T47D (cell line): ENCODE measurements at places on chromosomes 4 and X.

- no peak for DNase-seq
These were observed 356.7 kb downstream of the ARHGAP24 start for GRCh38 chr4:85831647-85832046.

GRCh38 chr4:123433573-123433972 lies 37.0 kb downstream of the SPRY1 start:
- DNase-seq: no peak

DNA sequence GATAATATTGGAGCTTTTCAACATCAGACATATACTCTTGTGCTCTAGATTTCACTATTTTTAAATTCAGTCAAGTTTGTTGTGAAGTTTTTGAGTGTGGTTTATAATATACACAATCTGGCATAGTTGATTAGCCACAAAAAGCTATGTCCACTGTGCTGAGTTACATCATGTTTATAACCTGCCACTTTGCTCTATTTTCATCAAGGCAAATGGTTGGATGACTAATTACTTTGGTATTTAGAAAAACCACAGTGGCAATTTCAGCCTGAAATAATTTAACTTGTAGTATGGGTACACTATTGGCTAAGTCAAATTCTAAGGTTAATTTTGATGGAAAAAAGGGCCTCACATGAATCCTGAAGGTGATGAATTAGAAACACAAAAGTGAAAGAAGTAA lies 262.6 kb downstream of the C4orf33 start:
- DNase-seq: no peak

GRCh38 chr4:179626687-179627086 lies 2184.4 kb upstream of the AGA start:
- DNase-seq: no peak

DNA sequence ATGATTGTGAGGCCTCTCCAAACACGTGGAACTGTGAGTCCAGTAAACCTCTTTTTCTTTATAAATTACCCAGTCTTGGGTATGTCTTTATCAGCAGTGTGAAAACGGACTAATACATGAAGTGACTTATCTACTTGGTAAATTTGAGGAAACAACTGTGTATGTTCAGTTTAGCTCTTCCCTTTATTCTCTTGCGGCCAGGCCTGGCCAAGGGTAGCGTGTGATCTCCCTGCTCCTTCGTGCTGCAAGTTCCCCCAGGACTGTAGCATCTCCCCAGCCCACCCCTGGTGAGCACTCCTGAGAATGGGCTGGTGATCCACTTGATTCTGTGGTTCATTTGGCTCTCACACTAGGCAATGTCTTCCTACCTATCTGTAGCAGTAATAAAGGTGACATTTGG lies 53.2 kb upstream of the CHRNA9 start:
- no peak for DNase-seq

DNA sequence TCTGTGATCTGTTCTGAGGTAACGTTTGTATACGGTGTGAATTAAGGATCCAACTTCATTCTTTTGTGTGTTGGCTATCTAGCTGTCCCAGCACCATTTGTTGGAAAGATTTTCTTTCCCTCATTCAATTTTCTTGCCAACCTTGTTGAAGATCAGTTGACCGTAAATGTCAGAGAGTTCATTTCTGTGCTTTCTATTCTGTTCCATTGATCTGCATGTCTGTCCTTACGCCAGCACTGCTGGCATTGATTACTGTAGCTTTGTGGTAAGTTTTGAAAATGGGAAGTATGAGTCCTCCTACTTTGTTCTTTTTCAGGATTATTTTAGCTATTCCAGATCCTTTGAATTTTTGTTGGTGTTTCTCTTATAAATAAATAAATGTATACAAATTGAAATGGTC lies 60.8 kb downstream of the MTMR1 start:
- no peak for DNase-seq

DNA sequence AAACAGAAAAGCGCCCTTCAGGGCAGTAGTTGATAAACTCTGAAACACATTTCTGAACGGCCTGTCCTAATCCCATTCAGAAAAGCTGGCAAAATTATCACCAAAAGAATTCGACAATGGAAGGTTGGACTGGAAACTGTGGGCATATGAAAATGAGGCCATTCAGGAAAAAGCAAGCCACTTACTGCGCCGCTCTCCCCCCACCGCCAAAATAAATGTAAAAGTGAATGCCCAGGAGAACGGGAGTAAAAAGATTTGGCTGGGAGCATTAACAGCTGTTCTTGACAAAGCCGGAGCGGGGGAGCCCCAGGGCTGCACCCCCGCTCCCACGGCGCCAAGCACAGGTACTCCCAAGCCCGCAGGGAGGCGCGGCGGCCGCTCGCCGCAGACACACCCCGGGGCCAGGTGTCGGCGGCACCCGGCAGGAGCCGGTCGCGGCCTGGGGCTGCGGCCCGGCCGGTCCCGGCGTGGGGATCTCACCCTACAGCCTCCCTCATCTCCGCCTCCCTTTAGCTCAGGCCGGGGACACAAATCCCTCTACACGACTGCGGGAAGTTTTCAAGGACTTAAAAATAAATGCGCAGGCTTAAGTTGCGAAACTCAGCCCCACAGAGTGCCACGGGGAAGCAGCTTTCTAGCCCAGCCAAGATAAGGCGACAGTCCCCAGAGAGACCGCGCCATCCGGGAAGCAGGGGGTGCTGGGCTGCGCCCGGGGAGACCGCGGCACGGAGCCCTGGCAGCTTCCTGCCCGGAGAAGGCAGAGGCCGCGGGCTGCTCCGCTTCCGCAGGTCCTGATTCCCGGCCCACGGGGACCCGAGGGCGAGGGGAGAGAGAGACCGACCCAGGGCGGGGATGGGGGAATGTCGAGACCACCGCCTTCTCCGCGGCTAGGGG lies 593 bp downstream of the SH3RF1 start:
- peak; percentile 43 for DNase-seq

DNA sequence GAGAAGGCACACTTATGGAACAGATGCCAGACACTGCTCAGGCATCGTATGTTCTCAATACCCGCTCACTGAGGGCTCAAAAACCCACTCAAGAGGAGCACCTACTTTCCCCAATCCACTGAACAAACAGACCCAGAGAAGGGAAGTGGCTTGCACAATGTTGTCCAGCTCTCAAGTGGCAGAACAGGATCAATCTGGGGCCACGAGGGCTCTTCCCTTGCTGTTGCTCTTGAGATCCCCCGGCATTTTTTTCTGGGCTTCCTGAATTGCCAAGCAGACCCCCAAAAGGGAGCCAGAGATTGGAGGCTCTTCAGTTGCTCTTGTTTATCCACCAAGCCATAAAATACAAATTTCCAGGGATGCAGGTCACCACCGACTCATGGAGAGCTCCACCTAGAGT lies 35.7 kb downstream of the IDS start:
- DNase-seq: no peak

DNA sequence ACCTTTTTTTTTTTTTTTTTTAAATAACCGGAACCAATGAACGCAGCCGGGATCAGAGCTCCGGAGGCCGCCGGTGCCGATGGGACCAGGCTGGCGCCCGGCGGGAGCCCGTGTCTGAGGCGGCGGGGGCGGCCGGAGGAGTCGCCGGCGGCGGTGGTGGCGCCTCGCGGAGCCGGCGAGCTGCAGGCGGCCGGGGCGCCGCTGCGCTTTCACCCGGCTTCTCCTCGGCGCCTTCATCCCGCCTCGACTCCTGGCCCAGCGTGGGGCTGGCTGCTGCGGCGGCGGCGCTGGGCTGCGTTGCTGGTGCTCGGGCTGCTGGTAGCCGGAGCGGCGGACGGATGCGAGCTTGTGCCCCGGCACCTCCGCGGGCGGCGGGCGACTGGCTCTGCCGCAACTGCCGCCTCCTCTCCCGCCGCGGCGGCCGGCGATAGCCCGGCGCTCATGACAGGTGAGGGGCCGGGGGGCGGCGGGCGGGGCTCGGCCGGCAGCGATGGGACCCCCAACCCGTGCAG lies 337 bp downstream of the STIM2 start:
- DNase-seq: no peak

DNA sequence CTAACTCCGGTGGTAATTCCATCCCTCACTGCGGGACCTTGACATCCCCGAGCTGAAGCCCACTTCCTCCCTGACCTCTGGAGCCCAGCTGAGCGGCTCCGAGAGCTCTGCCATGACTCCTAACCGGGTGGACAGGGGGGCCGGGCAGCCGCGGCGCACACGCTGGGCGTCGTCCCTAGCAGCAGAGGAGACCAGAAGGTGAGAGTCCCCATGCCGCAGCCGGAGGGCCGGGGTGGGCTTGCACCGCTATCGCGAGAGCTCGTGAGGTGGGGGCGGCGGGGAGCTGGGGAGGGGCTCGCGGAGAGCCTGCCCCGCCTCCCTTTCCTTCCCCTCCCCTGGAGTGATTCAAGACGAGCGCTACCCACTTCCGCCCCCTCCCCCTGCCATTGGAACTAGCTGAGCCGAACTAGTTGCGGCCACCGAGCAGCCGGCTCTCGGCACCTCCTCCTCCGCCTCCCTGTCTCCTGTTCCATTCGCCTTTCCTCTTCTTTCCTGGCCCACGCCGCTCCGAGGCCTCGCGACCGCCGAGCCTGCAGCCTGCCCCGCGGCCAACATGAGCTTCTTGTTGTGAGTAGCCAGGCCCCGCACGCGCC lies at the start of gene MOB1B:
MOB1B (plus strand) TSS at position 386 of the 593 bp plus-strand sequence; CDS start at position 554, 168 bp downstream.
- DNase-seq: peak; percentile 76

DNA sequence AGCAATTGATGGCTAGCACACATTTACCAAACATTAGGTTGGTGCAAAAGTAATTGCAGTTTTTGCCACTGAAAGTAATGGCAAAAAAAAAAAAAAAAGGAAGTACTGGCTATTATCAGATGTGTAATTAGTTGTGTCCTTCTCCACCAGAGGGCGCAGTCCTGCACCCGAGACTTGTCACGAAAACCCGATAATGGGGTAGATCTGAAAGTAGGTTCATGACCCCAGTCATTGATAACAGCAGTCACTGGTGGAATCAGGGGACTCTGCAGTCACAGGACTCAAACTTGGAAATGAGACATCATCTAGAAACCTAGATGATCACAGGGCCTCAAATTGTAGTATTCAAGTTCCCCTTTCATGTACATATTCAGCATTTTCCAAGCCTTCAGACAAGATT lies 13.1 kb upstream of the ACOT9 start:
- peak; percentile 65 for DNase-seq

GRCh38 chrX:65755786-65756185 lies 88.3 kb downstream of the MSN start:
- no peak for DNase-seq

- DNase-seq: no peak
These were observed 388.7 kb upstream of the FMR1 start for GRCh38 chrX:147522981-147523380.

- DNase-seq: no peak
These were observed 91.5 kb upstream of the UNC5C start for GRCh38 chr4:95640311-95640710.

GRCh38 chr4:150491132-150492049 lies 90.6 kb upstream of the MAB21L2 start:
- DNase-seq: no peak
